ENCODE measurements at places on chromosomes 3 and 15.

GRCh38 chr3:79947469-79947868, 179.7 kb upstream of the ROBO1 start:
- DNase-seq: no peak

- DNase-seq: no peak
Measured at GRCh38 chr3:54822206-54822605, 105.7 kb downstream of the LRTM1 start.

DNA sequence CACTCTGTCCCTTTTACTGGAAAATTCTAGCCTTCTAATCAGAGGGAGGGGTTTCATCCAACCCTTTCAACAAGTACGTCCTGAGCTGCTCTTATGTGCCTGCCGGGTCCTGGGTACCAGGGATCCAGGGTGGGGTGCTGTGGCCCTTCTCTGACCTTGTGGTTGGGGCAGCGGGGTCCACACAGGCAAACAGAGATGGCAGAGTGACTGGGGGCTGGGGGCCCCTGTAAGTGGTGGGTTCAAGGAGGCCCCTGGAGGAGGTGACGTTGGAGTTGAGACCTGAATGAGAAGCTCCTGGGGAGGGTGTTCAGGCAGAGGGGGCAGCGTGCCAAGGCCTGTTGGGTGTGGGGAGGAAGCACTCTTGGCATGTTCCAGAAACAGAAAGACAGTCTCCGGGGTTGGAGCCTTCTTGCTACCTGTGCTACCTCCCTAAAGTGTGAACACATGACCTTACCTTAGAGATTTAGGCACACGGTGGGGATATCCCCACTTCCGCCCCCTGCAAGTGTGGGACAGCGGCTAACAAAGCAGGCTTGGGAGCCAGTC, 78.1 kb downstream of the FBLN2 start:
- no peak for DNase-seq

DNA sequence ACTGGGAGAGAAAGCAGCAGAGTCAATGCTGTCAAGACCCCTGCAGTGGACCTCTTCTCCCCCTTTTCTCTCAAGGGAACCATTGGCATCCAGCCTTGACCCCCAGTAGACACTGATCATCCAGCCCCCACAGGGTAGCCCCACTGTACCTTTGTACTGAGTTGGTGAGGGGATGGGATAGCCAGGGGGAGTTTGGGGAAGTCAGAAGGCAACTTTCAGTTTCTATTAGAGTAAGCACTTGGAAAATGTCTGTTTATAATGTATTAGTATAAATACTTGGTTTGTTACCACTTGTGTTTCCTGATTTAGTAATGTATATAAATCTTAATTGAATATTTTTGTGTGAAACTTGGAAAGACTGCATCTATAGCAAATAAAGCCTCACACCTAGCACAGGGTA, 25.0 kb downstream of the DAG1 start:
- peak; percentile 19 for DNase-seq

DNA sequence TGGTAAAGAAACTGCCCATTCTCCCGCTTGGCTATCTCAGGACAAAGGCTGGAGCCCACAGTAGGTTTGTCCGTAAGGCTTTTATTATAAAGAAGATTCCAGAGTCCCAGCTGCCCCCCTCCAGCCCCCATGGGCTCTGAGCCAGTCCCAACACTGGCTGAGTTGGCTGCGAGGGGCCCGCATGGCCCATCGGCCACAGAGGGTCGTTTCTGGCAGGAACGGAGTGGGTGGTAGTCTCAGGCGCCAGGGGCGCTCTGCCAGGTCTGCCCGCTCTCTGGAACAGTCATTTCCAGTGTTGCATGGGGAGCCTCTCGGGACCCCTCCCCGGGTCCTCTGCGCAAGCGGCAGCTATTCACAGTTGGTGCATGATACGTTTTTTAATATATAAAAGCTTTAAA, 12.2 kb downstream of the H1-8 start:
- DNase-seq: no peak

GRCh38 chr15:55613727-55614126, 25.6 kb upstream of the PYGO1 start:
- DNase-seq: no peak

GRCh38 chr3:53594276-53594675, 99.9 kb downstream of the CACNA1D start:
- no peak for DNase-seq

- DNase-seq: peak; percentile 62
Measured at GRCh38 chr3:15273227-15273626, 59.2 kb downstream of the SH3BP5 start.

DNA sequence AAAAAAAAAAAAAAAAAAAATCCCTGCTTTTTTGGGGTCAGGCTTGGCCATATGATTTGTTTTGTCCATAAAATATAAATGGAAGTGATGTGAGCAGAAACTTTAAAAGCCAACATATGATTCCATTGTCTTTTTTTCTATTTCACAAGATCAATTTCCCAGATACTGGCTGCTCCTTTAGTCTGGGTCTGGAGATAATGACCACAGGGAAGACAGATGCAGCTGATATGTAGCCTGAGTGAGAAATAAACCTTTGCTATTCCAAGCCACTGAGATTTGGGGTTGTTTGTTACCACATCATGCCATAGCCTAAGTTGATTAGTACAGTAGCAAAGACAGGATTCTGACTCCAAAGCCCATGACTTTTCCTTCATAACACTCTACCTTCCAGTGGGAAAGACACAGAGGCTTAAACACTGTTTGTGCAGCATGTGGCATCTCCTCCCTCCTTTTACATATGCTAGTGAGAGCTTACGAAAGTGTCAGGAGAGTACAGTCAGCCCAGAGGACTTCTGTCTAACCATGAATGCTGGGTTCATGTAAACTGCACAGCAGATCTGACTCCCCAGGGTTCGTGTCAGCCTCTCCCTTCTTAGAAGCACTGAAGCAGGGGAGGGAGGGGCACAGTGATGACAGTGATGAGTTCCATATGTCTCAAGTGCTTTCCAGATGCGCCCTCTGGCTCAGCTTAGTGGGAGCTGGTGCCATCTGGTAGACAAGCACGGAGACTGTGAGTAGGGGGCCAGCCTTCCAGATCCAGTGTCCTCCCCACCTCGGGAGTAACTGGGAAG, 36.7 kb upstream of the SLC7A14 start:
- DNase-seq: no peak

DNA sequence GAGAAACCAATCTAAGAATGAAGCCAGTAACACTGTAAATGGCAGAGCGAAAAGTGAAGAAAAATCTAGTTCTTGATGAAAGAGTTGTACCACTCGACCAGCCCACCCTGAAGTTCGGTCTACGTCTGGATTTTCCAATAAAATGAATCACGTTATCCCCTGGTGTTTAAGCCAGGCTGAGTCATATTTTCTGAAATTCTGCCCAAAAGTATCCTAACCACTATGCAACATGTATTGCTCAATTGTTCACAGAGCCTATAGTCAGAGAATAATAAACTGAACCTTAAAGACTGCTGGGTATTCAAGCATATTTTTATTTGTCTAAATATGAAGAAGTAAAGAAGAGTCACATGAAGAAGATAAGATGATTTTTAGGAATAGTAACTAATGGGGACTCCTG, 245.7 kb downstream of the FGF12 start:
- no peak for DNase-seq

DNA sequence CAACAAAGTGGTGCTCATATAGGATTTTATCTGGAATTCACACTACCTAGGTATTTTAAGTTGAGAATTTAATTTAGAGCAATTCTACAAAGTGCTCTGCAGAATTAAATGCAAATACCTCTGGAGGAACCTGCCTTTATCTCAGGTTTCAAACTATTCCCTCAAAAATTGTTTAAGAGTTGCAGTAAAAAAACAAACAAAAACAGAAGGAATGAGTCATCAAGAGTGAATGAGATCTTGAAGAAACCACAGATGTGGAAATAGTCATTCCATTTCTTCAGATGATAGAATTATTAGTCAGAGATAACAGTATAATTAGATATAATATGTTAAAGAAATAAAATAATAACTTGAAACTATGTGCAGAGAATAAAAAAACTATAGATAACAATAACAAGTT, 80.8 kb upstream of the SCN5A start:
- no peak for DNase-seq

DNA sequence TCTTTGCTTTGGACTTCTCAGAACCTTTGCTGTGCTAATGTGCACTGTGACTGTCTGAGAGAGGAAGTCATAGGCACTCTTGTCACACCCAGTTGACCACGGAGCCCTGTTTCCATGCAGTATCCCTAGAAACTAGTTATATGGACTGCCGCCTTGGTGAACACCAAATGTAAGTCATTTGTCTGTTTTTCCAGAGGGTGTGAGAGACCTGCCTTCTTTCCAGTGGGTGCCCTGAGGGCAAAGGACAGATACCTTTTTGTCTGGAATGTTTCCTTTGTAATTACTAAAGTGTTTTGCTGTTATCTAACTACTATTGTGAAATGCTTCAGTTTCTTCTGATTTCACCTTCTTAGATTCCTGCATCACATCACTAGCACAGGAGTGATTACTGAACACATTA, 91.8 kb downstream of the LARS2 start:
- DNase-seq: peak; percentile 41

- DNase-seq: peak; percentile 71
Measured at GRCh38 chr3:195906865-195907683, 1.3 kb downstream of the TNK2 start.

GRCh38 chr15:41507820-41508290, 5.8 kb downstream of the LTK start:
- DNase-seq: no peak

DNA sequence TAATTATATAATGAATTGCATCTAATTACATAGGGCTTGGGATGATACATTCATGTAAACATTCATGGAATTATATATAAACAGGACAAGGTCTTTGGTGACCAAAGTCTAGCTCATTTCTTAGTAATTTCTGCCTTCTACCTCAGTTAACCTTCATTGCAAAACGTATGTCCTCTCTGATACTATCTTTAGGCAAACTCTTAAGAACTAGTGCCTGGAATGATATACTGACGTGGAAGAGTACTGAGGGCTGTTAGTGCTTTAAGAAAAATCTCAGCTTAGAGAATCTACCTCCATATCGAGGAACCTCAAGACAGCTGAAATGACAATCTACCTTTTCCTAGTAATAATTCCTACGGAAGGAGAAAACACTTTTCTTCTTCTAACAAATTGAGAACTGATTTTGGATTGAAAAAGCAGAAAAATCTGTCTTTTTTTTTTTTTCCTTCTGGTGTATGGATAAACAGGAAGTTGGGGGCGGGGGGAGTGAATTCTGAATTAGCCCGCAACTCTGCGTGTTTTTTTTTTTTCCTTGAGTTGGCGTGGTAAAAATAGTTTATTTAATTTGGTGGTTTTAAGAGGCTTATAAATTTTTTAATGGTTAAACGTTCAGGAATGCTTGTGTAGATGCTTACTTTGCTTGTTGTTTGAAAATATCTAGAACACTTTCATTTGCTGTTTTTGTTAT, 43.2 kb downstream of the RARB start:
- DNase-seq: no peak

- DNase-seq: no peak
Measured at GRCh38 chr3:185330644-185331043, 32.3 kb upstream of the MAP3K13 start.

- DNase-seq: no peak
Measured at GRCh38 chr15:90581771-90582352, 52.1 kb downstream of the CRTC3 start.

GRCh38 chr3:58129041-58129770, 81.6 kb downstream of the DNASE1L3 start:
- DNase-seq: no peak

DNA sequence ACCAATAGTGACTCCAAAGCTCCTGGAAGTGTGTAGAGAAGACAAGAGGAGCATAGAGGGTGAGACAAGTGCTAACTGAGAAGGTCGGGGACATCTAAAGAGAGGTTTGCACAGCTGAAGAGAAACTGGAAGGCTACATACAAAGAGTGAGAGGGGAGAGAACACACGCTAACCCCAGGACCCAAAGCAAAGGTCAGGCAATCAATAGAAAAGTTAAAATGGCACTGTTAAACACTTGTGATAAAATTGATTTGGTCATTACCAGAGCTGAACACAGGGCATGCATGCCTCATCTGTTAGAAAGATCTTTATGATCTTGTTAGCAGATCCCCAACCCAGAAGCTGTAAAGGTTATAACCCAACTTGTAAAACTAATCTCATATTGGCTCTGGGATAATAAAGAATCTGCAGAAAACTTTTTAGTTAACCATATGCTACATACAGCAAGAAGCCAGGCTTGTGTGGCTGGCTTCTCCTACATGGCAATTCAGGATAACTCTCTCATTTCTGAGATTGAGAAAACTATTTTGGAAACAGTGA, 212.6 kb upstream of the ICE2 start:
- no peak for DNase-seq

- DNase-seq: no peak
Measured at GRCh38 chr3:17544632-17545031, 197.8 kb downstream of the TBC1D5 start.

DNA sequence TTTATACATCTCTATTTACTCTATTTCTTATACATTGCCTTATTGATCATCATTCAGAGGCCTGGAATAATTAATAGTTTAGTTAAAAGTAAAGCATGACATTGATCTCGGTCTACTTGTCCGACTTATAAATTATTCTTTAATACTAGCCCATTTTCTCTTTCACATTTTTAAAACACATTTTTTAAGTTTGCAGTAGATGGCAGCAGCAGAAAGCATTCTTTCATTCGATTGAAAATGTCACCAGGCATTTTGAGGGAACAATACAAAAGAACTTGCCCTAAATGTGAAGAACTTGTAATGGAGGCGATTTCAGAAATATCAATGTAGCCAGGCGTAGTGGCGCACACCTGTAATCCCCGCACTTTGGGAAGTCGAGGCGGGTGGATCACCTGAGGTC, 15.5 kb upstream of the MAP3K13 start:
- no peak for DNase-seq

- peak; percentile 34 for DNase-seq
Measured at GRCh38 chr15:51536965-51537574, 85.5 kb downstream of the DMXL2 start.

GRCh38 chr3:55226696-55227095, 260.4 kb downstream of the WNT5A start:
- DNase-seq: no peak

DNA sequence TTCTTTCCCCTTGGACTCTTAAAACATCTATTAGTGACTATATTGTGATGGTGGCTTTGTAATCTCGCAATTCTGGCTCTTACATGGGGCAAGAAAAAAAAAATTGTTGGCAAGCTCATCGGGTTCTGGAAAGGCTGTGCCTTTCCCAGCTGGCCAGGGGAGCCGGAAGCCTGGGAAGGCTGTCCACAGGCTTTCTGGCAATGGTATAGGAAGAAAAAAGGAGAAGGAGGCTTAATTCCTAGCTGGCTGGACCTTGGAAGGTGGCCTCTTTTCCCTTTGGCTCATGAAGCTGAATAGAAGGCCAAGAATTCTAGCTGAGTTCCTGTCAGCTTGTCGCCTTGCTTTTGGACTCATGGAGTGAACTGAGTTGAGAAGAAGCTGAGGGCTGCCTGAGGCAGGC, 243.5 kb upstream of the SEMA6D start:
- DNase-seq: no peak

DNA sequence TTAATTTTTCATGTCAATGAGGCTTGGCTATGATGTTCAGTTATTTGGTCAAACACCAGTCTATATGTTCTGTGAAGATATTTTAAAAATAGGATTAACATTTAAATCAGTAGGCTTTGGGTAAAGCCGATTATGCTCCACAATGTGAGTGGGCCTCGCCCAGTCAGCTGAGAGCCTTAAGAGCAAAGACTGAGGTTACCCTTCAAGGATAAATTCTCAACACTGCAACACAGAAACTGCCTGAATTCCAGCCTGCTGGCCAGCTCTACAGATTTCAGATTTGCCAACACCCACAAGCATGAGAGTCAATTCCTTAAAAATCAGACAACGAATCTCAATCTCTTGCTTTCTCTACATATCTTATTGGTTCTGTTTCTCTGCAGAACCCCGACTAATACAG, 188.3 kb downstream of the PLCH1 start:
- no peak for DNase-seq

Measured in inflammatory macrophage (primary cell).